ENCODE measurements at places on chromosomes 7 and 10. TPM values are rescaled to one million over a fixed set of nuclear protein-coding genes. Genes with fewer than 3 reads are reported as not detected.

CLRN3 gene
- 0.33 TPM for total RNA-seq

NEUROD6 gene
- total RNA-seq = not detected

LIPA gene
- total RNA-seq = 270 TPM

SPDYE8 gene
- not detected for total RNA-seq

NPFFR1 gene
- not detected for total RNA-seq

PKD2L1 gene
- total RNA-seq = not detected

RBP4 gene
- not detected for total RNA-seq

PILRA gene
- total RNA-seq = 0.22 TPM

FBXL13 gene
- 0.22 TPM for total RNA-seq
